NCI-H1105 (cell line): ENCODE measurements at places on chromosomes 4 and X.

DNA sequence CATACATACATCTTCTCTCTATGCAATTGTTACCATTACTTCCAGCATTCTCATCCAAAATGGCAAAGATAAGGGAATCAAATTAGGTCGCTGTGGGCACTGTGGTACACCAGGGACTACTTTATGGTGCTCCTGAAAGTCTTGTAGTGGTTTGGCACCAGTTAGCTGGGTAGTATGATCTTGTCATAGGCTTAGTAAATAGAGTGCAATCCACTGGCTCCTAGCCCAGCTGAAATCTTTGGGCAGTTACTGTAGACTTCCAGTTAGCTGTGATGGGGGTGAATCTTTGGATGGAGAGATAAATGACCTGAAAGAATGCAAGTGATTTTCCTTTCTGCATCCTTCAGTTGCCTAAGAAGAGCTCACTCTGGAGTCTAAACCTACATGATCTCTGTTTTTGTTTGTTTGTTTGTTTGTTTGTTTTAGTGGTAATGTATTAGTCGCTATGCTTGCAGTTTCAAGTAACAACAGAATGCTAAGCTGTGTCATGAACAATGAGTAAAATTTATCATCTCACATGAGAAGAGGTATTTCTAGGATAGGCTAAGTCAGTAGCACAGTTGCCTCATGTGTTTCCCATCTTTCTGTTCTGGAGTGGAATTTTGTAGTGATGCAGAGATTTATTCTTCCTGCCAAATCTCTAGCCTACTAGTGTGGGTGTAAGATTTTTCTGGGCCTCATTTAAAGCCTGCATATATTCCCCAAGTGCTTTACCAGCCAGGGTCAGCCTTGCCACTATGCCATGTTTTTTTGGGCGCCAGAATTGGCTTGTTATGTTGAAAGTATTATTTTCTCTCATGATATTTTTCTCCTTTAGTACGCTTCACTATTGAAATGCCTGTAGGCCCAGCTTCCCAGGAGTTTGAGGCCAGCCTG, 24.2 kb downstream of the HERC3 start:
- no peak for DNase-seq

DNA sequence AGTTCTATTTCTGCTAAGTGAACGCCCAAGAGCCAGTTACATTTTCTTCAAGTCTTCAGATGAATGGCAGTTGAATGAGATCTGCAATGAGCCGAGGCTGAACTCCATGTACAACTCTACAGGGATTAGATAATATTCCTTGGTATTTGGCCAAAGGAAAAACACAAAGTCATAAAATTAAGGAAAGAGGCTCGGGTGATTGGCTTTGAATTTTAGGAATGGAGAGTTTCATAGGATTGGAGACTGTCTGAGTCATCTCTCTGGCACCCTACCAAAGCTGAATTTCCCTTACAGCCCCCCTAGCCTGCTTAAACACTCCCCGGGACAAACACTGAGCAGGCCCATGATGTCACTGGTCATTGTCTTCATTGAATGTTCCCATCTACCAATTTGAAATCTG, 188.0 kb upstream of the C1QTNF7 start:
- no peak for DNase-seq

- no peak for DNase-seq
These were observed 48.1 kb upstream of the DHRSX start for GRCh38 chrX:2548711-2549423.

DNA sequence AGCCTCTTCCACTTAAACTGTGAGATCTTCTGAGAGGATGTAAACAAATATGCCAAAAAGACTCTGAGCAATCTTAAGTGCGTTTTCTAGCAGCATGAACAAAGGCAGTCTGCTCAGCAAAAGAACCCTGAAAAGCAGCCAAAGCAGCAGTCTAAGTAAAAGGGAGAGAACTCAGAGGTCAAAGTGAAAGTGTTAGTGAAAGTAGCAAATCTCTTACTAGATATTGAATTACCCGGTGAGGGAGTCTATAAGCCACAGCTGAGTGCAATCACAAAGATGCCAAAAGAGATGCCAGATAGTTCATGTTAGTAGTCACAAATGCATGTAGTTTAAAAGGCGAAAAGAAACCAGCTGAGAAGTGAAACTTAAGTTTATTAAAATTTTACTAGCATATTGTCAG, 7.9 kb upstream of the GNRHR start:
- no peak for DNase-seq

- DNase-seq: no peak
These were observed 553.3 kb upstream of the MAGEB2 start for GRCh38 chrX:29662101-29662500.

- no peak for DNase-seq
These were observed 124.9 kb downstream of the POU4F2 start for GRCh38 chr4:146763560-146763959.
